ENCODE measurements at places on chromosomes 4 and X. TPM values are rescaled to one million over a fixed set of nuclear protein-coding genes. Genes with fewer than 3 reads are reported as not detected.

The SSX2B gene
- not detected for total RNA-seq

DNA sequence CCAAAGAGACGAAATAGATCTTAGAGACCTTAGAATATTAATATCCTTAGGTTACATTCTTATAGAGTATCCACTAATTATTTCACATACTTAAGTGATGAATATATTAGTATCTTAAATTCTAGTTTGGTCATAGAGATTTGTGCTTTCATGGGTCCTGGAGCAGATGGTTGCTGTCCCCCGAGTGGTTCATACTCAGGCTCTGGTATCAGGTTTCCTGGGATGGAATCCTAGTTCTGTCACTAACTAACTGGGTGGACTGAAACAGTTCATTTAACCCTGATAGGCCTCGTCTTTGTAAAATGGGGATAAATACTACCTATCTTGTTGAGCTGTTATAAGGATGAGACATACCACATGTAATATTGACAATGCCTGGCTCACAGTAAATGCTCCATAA, 264.6 kb downstream of the TENM3 start:
- no peak for DNase-seq
- H3K36me3 ChIP-seq = no peaks in the 10 kb centered on the region
- H3K4me3 ChIP-seq = no peak overlapping the region
- no peaks in the 10 kb centered on the region for H3K4me1 ChIP-seq

DNA sequence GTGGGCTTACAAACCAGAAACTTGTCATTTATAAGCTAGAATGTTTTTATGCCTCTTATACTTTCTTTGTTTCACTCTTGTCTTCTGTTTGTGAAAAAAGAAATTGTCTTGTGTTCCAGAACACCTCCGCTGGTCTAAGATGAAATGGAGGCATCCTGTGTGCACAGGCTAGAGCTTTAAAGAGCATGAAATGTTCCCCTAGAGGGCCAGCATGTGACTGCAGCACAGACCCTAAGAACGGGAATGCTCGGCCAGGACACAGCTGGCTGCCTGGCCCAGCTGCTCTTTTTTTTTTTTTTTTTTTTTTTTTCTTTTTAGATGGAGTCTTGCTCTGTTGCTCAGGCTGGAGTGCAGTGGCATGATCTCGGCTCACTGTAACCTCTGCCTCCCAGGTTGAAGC, 33.6 kb downstream of the SETD7 start:
- no peak overlapping the region for H3K4me3 ChIP-seq
- no peak overlapping the region for H3K27ac ChIP-seq
- H3K27me3 ChIP-seq = no peaks in the 10 kb centered on the region
- H3K36me3 ChIP-seq = peaks cover 55% of the 10 kb centered on the region
- no peak for DNase-seq

GRCh38 chr4:6492027-6492590, 19.7 kb upstream of the PPP2R2C start:
- peaks cover 23% of the 10 kb centered on the region for H3K27me3 ChIP-seq
- H3K4me3 ChIP-seq = no peak overlapping the region
- H3K27ac ChIP-seq = no peak overlapping the region

The ACTRT1 gene
- not detected for total RNA-seq

DNA sequence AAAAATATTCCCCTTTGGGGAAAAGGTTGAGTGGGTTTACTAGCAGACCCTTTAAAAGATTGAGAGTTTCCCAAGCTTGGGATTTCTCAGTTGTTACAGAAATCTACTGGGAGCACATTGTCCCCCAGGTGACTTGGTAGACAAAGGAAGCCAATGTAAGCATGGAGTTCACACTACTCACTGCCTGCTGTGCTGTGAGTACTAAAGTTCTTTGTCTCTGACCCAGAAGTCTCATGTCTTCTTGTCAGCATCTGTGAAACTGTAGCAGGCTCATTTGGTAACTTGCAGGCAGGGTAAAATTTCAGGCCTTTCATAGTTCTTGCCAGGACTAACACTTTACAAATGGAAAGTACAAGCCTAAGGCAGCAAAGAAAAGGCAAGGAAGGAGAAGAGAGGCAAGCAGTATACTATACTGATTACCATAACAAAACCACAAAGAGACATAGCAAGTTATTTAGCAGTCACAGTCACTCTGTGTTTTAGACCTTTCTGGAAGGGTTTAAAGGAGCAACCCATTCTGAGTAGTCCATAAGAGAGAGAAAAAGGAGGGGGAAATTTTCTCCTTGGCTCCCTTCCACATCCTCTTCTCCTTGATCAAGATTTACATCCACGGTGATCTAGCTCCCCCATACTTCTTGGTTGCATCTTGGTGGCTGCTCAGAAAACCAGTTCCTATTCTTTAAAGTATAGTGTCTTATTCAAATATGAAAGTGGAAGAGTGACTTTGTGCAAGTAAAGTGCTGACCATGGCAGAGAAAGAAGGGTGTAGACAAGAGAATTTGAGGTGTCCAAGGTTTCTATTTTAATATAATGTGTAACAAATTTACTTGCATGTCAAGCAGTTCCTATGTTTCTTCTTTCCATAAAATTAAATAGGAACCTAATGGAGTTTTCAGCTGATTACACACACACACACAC, 160.0 kb upstream of the PDE5A start:
- H3K27me3 ChIP-seq = no peaks in the 10 kb centered on the region
- no peak overlapping the region for H3K27ac ChIP-seq
- H3K36me3 ChIP-seq = no peaks in the 10 kb centered on the region
- no peak overlapping the region for H3K4me3 ChIP-seq

- H3K36me3 ChIP-seq = no peaks in the 10 kb centered on the region
- no peak overlapping the region for H3K4me3 ChIP-seq
- no peak overlapping the region for H3K27ac ChIP-seq
- no peaks in the 10 kb centered on the region for H3K4me1 ChIP-seq
Measured at GRCh38 chrX:72141372-72142004, 9.8 kb upstream of the RTL5 start.

- no peaks in the 10 kb centered on the region for H3K36me3 ChIP-seq
- no peaks in the 10 kb centered on the region for H3K27me3 ChIP-seq
- no peak overlapping the region for H3K4me3 ChIP-seq
- no peak overlapping the region for H3K27ac ChIP-seq
- H3K4me1 ChIP-seq = no peaks in the 10 kb centered on the region
- no peak for DNase-seq
Measured at GRCh38 chrX:15073313-15073712, 196.6 kb downstream of the ASB9 start.

GRCh38 chrX:73765776-73766430, 202.9 kb downstream of the CHIC1 start:
- no peak overlapping the region for H3K27ac ChIP-seq
- H3K36me3 ChIP-seq = no peaks in the 10 kb centered on the region
- H3K4me1 ChIP-seq = no peaks in the 10 kb centered on the region
- DNase-seq = no peak

- H3K27me3 ChIP-seq = no peaks in the 10 kb centered on the region
- H3K4me3 ChIP-seq = no peak overlapping the region
- H3K36me3 ChIP-seq = no peaks in the 10 kb centered on the region
- peaks cover 6% of the 10 kb centered on the region for H3K4me1 ChIP-seq
Measured at GRCh38 chrX:49102190-49102589, 21.3 kb downstream of the GPKOW start.

- H3K27me3 ChIP-seq = no peaks in the 10 kb centered on the region
- no peak for DNase-seq
- H3K36me3 ChIP-seq = no peaks in the 10 kb centered on the region
- H3K27ac ChIP-seq = no peak overlapping the region
Measured at GRCh38 chr4:173492315-173492714, 37.7 kb downstream of the HAND2 start.

DNA sequence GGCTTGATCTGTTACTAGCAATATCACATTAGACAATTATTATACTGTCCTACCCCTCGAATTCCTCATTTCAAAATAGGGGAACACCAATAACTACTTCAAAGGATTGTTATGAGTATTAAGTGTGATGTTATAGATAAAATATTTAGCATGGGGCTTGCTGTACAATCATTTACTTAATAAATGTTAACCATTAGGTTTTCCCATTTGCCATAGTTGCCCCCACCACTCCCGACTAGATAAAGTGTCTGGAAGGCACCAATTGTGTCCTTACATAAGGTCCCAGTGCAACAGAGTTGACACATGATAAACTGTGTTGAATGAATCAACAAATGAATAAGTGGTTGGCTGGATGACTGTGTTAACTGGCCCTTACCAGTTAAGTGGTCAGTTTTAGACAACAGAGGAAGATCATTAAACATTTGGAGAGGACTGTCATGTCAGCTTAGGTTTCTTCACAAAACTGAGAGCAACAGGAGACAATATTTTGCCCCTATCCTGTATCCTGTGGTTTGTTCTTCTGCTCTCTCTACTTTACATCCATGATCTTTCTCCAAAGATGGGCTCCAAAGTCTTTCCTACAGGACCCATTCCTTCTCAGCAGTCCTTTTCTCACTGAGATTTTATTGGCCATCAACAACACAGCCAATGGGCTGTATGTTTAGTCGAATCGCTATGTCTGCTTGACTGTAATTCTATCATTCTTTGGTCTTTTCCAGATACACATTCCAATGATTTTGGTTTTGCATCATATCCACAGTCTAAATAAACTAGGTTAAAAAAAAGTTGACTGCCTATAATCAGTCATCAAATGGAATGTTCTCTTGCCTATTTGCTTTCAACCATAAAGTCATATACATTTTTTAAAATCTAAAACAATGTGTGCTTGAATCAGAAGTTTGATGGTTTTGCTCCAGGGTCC, 74.4 kb downstream of the RNF150 start:
- no peak for DNase-seq
- no peak overlapping the region for H3K4me3 ChIP-seq
- H3K4me1 ChIP-seq = no peaks in the 10 kb centered on the region
- H3K27ac ChIP-seq = no peak overlapping the region
- no peaks in the 10 kb centered on the region for H3K27me3 ChIP-seq
